Fibroblast of lung (primary cell): ENCODE measurements at places on chromosomes 7 and 10. TPM values are rescaled to one million over a fixed set of nuclear protein-coding genes. Genes with fewer than 3 reads are reported as not detected.

CACNB2 gene
- total RNA-seq: 0.66 and 1.5 TPM in 2 replicates

PDK4 gene
- 2.8 and 3.1 TPM in 2 replicates for total RNA-seq

RSPH10B gene
- under 0.01 and 0.66 TPM in 2 replicates for total RNA-seq

CALHM1 gene
- total RNA-seq: not detected in 2 replicates

KNDC1 gene
- total RNA-seq: 0.26 and 0.50 TPM in 2 replicates

HOXA5 gene
- total RNA-seq: 18.3 and 22.1 TPM in 2 replicates

SHLD2 gene
- total RNA-seq: 21.6 and 26.2 TPM in 2 replicates

GPC2 gene
- total RNA-seq: 1.8 and 2.3 TPM in 2 replicates

IFRD1 gene
- total RNA-seq: 106 and 127 TPM in 2 replicates

OPN1SW gene
- not detected in 2 replicates for total RNA-seq

TRIM24 gene
- total RNA-seq: 3.9 and 5.9 TPM in 2 replicates

MINDY3 gene
- 30.8 and 37.5 TPM in 2 replicates for total RNA-seq

MAGI2 gene
- total RNA-seq: 9.2 and 17.0 TPM in 2 replicates

EGFR gene
- total RNA-seq: 36.0 and 55.3 TPM in 2 replicates

ERVW-1 gene
- total RNA-seq: not detected in 2 replicates
